ACHN (cell line): ENCODE measurements at places on chromosomes 2 and 18.

GRCh38 chr2:25221579-25221978, 53.2 kb upstream of the POMC start:
- DNase-seq: no peak

GRCh38 chr2:203804764-203805485, 62.6 kb upstream of the CTLA4 start:
- no peak for DNase-seq

GRCh38 chr18:3901811-3902210, 451.8 kb downstream of the TGIF1 start:
- DNase-seq: no peak

- DNase-seq: no peak
Measured at GRCh38 chr2:234446404-234447076, 50.3 kb downstream of the ARL4C start.
